ENCODE measurements at places on chromosomes 6 and 20.

DNA sequence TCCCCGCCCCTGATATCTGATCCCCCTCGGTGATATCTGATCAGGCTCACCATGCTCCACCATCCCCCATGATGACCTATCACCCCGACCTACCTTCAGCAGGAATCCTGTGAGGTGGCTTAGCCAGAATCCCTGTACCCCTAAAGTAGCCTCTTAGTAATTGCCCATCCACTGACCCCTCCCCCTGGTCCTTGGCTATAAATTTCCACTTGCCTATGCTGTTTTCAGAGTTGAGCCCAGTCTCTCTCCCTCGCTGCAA, 177.5 kb upstream of the GGTLC1 start:
- DNase-seq = no peak

GRCh38 chr20:37404461-37404890, 58.5 kb downstream of the SRC start:
- DNase-seq = no peak

GRCh38 chr6:84920021-84920420, 155.6 kb upstream of the TBX18 start:
- no peak for DNase-seq

GRCh38 chr6:106087548-106088325, 1.6 kb downstream of the PRDM1 start:
- no peak for DNase-seq

GRCh38 chr20:51562332-51563173, 20.0 kb upstream of the NFATC2 start:
- DNase-seq = no peak

DNA sequence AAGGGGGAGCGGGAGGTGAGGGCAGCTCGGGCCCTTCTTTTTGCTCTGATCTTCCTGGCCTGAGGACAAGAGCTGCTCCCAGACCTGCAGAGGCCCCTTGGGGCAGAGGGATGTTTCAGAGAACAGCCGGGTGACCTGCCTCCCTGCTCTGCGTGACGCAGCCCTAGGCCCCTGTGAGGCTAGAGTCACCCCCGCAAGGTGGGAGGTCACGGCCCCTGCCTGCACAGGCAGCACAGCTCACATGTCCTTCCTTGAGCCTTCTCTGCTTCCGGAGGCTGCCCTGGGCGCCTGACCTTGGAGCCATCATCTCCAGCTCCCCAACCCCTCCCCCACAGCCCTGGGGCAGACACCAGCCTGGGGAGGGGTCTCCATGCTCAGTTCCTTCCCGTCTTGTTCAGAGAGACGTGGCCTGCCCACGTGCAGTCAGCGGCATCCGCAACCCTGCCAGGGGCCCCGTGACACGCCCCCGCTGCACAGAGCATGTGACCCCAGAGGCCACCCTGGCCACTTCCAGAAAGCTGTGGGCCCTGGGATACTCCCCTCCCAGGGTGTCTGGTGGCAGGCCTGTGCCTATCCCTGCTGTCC, at the start of gene BIRC7:
TSS of gene BIRC7 (plus strand) at position 507 of the 585 bp plus-strand sequence. CDS start 192 bp downstream, outside the sequence.
- DNase-seq = no peak

- no peak for DNase-seq
These were observed 29.2 kb downstream of the AKAP7 start for GRCh38 chr6:131164506-131164905.

DNA sequence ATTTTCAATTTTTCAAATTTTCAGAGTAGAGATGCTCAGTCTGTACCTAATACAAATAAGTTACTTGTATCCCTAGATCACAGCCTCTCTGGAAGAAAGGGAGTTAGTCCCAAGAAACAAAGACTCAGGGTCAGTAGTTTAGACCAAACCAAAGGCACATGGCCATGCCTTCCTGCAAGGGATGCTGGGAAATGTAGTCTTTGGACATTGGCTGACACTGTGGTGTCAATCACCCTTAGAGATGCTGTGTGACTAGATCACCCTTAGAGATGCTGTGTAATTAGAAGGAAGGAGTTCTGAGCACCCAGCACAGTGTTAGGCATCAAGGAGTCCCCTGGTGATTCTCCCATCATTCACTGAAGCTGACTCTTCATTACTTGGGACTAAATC, 202.1 kb downstream of the NFATC2 start:
- DNase-seq = no peak

All from stimulated activated CD4-positive, alpha-beta T cell treated with anti-CD3 and anti-CD28 coated beads, TNF-alpha, amount 100 ng/mL, for 24 hours (primary cell).